ENCODE measurements at places on chromosomes 5 and 9.

GRCh38 chr9:126984969-126985368 is 70.4 kb downstream of the RALGPS1 start:
- no peak for DNase-seq

DNA sequence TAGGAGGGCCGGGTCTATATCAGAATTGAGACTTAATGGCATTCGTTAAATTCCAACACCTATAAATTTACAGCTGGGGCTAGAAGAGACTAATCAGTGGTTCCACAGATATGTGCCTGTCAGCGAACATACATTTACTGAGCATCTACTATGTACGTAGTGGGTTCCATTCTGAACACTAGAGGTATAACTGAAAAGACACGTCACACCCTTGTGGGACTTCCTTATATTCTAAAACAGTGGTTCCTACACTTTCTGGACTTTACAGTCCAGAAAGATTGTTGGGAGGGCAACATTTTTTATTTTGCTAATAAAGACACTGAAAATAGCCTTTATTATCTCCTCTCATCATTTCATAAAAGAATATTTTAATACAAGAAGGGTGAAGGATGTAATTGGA is 140.5 kb downstream of the SCAMP1 start:
- DNase-seq, result no peak

- DNase-seq, result no peak
These were observed 75.4 kb downstream of the TEX10 start for GRCh38 chr9:100277166-100277979.

GRCh38 chr5:114634967-114635901 is 273.4 kb downstream of the KCNN2 start:
- DNase-seq, result no peak

GRCh38 chr5:56569076-56569475 is 246.3 kb upstream of the MAP3K1 start:
- DNase-seq, result no peak

DNA sequence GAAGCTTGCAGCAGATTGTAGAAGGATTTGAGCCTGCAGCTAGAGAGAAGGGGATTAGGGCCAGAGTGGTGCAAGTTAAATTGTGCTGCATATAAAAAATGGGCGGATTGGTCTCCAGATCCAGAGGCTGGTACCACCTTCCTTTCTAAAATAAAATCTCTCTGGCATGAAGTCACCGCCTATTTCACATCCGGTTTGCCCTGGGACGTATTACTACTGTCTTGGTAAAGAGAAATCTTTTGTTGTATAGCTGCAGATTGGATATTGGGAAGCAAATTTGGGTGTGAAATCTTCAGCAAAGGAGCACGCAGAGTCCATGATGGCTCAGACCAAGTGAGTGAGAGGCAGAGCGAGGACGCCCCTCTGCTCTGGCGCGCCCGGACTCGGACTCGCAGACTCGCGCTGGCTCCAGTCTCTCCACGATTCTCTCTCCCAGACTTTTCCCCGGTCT is at the start of gene GABRA1:
GABRA1 (plus strand) TSS at position 180 of the 451 bp plus-strand sequence. CDS start 2,691 bp downstream, outside the sequence.
- DNase-seq, result no peak

DNA sequence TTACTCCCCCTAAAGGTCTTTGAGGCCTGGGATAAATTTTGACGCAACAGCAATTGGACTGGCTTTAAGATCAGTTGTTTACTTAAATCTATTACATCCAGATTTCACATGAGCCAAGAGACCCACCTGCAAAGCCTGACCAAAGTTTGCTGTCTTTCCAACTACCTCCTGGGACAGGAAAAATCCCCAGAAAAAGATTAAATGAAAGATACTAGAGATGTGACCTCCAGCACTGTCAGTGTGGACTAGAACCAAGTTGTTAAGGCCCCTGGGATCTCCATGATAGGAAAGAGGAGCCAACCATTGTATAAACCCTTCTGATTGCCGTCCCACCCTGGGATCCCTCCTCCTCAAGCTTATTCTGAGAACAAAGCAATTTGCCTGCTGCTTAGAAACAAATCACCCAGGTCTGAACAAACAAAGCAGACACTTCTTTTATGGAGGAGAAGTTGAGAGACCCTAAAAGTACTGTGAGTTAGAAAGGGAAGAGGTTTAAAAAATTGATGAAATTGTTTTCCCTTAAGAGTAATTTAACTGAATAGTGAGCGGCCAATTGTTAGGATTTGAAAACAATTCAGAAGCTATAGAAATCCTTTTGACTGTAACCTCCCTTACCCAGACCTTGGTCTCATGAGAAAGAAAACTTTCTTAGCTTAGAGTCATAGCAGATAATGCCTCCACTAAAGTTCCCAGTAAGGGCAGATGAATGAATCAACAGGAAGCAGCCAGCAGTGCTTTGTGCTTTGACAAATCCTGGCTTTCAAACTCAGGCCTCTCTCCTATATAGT is 255.2 kb downstream of the TMEM167A start:
- no peak for DNase-seq

DNA sequence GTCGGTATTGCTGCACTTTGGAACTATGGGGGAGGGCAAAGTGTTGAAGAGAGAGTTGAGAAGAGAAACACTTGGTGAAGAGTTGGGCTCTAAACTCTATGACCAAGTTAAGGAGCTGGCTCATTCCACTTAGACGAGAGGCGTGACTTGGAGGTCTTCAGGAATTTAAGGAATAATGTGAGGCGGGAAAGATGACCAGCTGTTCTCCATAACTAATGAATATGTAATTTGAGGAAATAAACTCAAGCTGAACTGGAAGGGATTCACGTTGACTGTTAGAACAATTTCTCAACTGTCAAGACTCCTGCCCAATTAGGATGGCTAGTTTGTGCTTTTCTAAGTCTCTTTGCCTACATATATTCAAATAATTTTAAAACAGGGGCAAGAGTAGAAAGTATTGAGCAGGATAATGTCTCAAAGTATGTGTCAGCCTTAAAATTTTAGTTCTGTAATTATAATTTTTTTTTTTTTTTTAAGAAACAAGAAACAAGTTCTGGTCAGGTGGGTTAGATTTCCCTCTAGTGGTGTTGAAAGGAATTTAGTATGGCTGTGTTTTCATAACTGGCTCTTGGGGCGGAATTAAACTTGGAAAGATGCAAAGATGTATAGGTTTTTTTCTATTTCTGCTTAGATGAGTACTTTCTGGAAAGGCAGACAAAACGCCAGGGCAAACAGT is 33.4 kb downstream of the TMEM252 start:
- DNase-seq, result no peak

- DNase-seq, result no peak
These were observed 178.9 kb downstream of the NIPBL start for GRCh38 chr5:37055383-37055990.

DNA sequence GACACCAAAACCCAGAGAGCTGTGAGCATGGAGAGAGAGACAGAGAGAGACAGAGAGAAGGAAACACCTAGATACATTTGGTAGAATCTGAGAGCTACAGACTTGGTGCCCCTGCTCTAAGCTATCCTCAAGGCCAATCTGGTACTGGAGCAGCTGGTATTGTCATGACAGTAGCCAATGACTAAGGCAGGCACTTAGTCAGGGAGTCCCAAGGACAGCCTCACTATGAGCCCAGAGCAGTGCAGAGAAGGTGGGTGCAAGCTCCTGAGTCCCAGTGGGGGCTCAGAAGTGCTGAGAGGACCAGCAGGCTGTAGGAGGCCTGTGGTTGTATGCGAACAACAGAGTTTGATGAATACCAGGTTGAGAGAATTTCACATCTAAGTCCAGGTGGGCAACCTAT is 300.4 kb upstream of the ZNF608 start:
- no peak for DNase-seq

GRCh38 chr9:35407846-35408245 is 82.1 kb upstream of the RUSC2 start:
- DNase-seq, result no peak

DNA sequence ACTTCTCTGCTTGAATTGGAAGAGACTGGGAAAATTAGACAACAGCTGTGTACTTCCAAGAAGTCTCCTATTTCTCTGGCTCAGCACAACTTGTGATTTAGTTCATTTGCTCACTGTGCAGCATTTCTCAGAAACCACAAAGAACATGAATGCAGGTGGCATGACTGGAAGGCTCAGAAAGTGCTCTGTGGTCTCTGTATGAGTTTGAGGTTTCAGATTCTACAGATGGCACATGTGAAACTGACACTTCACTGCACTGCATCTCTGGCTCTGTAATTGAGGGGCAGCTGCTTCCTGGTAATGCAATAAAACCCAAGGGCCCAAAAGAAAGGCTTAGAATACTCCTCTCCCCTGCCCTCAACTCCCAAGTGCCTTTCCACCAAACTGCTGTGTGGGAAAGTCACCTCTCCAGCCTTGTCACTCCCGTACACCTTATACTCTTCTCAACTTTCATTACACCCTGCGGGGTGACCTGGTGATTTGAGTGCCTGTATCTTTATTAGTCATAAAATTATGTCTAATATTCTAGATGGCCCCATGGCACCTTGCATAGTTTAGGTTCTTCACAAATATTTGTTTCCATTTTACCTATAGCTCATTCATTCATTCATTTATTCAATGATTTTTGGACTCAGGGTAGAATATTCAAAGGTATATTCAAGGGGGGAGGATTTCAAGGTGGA is 82.5 kb downstream of the ESM1 start:
- DNase-seq, result no peak

GRCh38 chr9:84305497-84306131 is 34.9 kb downstream of the SLC28A3 start:
- DNase-seq, result no peak

GRCh38 chr5:131226899-131227298 is 37.0 kb upstream of the CDC42SE2 start:
- no peak for DNase-seq

GRCh38 chr5:146623666-146624065 is 107.7 kb upstream of the GPR151 start:
- no peak for DNase-seq

GRCh38 chr5:8550921-8551320 is 682.0 kb downstream of the MTRR start:
- no peak for DNase-seq

GRCh38 chr9:116178481-116179211 is 25.1 kb downstream of the PAPPA start:
- no peak for DNase-seq

DNA sequence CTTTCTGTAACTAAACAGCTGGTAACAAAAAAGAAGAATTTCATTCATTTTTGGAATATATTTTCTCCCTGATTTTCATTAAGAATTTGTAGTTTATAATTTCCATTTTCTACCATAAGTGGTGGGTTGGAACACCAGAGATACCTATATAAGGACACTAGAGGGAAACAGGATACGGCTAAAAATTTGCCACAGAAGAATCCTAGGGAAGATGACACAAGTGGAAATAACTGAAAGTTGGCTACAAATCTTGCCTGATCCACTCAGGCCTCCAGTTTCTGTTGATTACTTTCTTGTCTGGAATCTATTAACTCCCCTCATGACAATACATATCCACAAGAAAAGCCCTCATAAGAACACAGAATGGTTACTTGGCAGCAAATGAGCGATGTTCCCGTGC is 46.8 kb downstream of the FREM1 start:
- no peak for DNase-seq

DNA sequence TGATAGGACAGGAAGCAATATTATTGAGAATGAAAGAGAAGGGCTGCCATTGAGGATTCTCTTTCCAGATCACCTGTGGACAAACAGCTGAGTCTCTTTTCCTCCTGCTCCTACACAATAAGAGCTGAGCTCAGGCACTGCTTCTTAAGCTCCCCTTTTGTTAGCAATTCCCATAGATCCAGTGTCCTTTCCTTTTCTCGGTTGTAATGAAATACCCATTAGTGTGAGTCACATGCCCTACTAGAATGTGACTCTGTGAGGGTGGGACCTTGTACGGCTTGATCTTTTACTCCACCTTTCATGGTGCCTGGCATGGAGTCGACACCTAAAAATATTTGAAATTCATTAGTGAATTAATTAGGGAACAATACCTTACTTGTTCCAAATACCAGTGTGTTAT is 269.2 kb downstream of the NR3C1 start:
- DNase-seq, result no peak

- DNase-seq, result no peak
These were observed 5.8 kb downstream of the C5orf58 start for GRCh38 chr5:170238456-170239196.

DNA sequence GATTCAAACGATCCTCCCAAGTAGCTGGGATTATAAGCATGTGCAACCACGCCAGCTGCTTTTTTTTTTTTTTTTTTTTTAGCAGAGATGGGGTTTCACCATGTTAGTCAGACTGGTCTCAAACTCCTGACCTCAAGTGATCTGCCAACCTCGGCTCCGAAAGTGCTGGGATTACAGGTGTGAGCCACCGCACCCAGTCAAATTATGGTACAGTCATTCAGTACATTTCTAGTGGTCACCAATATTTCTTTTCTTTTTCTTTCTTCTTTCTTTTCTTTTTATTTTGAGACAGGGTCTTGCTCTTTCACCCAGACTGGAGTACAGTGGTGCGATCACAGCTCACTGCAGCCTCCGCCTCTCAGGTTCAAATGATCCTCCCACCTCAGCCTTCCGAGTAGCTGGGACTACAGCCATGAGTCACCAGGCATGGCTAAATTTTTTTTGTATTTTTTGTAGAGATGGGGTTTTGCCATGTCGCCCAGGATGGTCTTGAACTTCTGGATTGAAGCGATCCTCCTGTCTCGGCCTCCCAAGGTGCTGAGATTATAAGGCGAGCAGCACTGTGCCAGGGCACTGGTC is 25.4 kb upstream of the DCP2 start:
- no peak for DNase-seq

GRCh38 chr9:130937146-130938076 is 1.6 kb downstream of the FIBCD1 start:
- no peak for DNase-seq

DNA sequence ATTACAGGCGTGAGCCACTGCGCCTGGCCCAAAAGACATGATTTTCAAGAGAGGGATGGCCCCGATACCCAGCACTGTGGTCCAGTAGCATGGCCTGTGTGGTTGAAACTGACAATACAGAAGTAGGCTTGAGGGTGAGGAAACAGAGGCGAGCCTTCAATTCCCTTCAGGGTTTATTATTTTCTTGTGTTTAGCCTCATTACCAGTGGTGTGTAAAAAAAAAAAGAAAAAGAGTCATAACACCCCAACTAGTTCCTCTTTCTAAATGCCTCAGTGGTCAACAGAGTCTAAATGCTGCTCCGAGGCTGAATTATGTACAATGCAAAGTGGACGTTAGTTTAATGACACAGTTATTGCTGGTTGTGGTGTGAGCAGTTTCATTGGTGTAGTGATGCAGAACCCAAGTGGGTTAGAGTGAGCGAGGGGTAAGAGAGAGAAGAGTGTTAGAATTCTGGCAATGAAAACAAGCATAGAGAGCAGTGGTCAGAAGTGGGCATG is 58.8 kb downstream of the SNX30 start:
- DNase-seq, result no peak

GRCh38 chr5:167934551-167934971 is 356.9 kb upstream of the WWC1 start:
- DNase-seq, result no peak

DNA sequence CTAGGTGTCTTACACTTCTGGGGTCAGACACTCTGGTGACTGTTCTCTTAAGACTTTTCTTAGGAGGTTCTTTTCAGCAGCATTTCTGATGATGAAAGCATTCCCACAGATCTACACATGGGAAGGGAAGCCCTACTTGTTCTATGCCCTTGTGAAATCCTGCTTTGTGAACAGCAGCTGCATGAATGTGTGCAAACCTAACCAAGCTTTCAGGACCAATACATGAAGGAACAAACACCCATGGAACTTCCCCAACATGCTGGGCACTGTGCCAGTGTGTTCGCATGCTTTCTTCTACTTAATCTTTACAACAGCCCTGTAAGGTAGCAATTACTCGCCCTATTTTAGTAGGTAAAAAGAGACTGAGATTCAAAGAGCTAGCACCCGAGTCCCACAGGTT is 439.9 kb upstream of the KLF4 start:
- no peak for DNase-seq

- no peak for DNase-seq
These were observed 592.4 kb upstream of the DAB2 start for GRCh38 chr5:40017135-40017534.

- no peak for DNase-seq
These were observed 21.0 kb upstream of the POMT1 start for GRCh38 chr9:131481441-131482342.
